SHP77 treated with DMSO at 0.1 percent for 48 hours (cell line): ENCODE measurements at places on chromosomes 5 and 9.

DNA sequence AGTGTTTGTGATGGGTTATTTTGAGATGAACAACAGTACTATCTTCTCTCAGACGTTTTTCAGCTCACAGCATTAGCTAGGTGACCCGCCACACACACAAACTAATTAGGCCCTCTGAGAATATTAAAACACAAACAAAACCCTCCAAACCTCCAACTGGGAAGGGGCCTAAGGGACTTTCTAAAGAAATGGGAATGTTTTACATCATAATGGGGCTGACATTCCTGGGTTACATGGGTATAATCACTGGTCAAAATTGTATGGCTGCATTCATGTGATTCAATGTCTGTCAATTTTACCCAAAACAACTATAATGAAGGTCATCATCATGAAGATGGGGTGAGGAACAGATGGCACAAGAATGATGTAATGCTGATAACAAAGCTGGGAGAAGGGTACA lies 59.6 kb downstream of the SPTLC1 start:
- no peak for DNase-seq

GRCh38 chr5:55855509-55855908 lies 4.4 kb downstream of the IL31RA start:
- DNase-seq = no peak

GRCh38 chr9:122331523-122331927 lies 39.3 kb upstream of the PTGS1 start:
- no peak for DNase-seq

GRCh38 chr5:27963050-27963783 lies 924.8 kb upstream of the CDH9 start:
- no peak for DNase-seq

DNA sequence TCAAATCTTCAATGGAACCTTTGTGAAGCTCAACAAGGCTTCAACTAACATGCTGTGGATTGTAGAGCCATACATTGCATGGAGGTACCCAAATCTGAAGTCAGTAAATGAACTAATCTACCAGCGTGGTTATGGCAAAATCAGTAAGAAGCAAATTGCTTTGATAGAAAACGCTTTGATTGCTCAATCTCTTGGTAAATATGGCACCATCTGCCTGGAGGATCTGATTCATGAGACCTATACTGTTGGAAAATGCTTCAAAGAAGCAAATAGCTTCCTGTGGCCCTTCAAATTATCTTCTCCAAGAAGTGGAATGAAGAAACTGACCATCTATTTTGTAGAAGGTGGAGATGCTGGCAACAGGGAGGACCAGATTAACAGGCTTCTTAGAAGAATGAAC lies 54.7 kb upstream of the TTC39B start:
- DNase-seq = no peak

DNA sequence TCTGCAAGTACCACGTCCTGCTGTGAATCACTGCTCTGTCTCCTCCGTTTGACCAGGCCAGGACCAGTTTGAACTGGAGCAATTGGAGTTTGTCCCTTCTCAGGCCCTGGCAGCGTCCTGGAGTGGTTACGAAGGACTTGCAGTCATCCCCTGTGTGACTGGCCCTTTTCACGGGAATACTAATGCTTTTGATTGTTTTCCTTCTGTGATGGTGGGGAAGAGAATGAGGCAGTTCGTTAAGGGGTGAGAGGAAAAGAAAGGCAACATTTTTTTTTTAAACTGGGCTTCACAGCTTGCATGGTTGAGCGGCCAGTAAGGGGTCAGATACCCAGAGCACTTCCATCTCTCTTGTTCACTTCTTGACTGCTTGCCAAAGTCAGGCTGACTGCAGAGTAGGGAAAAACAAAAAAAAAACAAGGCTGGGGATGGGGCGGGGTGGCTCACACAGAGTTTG lies 153.5 kb upstream of the STK32A start:
- DNase-seq = no peak

DNA sequence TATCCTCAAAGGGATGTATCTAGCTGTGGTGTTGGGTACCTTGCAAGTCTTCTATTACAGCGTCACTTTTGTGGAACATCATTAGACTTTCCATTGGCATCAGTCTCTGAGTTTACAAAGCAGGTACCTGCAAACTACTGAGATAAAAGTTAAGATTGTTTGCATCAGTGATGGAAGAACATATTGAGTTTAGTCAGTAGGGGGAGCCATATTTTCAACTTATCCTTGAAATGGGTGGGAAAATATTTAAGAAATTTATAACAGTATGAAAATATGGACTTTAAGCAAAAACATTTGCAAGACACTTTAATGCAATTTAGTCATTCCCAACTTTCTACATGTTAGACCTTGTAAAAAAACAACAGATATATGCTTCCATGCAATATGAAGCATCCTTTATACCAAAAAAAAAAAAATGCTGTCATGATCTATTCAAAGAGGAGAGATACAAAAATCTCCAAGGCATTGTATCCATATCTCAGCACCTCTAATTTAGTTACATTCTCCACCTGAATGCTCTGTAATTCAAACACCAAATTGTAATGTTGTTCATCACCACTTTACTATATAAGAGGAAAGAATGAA lies 98.6 kb upstream of the ADAMTS19 start:
- no peak for DNase-seq

DNA sequence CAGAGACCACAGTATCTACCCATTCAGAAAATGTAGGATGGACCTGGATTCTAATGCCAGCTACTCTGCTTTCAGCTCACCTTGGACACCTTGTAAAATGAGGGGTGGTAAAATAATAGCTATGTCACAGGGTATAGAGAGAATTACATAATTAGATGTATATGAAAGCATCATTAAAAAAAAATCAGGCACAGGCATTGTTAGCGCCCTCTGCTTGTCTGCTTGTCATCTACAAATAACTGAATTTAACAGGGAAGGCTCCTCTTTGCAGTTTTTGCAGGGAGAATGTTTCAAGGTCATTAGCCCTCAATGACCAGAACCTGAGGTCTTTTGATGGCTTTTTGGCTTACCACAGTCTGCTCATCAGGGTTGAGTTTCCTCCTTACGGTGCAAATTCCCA lies 58.0 kb downstream of the GPR21 start:
- no peak for DNase-seq

GRCh38 chr5:107088907-107089306 lies 581.8 kb downstream of the EFNA5 start:
- no peak for DNase-seq
